ENCODE measurements at places on chromosomes 1 and 21.

DNA sequence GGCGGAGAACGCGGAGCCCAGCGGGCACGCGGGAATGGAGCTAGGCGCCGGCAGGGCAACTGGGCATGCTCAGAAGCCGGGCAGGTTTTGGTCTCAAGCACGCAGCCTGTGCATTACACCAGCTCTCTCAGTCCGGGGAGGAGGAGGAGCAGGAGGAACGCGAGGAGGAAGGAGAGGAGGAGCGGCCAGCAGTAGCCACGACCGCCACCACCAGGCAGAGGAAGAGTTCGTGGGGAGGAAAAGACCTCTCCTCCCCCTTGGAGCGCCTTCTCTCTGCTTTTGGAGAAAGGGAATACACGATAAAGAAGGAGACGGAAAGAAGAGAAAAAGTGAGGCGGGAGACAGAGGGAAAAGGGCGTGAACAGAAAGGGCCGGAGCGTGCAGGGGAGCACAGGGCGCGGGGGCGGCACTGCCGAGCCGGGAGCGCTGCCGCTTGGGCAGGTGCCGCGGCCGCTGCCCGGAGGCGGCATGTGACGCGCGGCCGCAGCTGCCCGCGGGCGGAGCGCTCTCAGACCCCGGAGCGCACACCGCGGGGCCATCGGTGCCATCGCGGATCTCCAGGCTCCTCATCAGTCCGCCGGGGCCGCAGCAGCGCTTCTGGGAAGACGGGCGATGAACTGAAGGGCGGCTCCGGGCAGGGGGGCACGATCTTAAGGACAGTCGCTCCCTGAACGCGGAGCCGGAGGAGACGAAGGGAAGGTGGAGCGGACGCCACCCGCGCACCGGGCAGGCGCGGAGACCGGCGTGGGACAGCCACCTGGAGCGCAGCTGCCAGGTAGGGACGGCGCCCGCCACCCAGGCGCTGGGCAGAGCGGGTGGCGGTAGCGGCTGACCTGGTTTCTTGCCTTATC lies at the start of gene CHRM3:
TSS of gene CHRM3 (plus strand) at position 116 of the 851 bp plus-strand sequence. CDS start 520,884 bp downstream, outside the sequence.
- DNase-seq, result peak; percentile 46

- peak; percentile 67 for DNase-seq
Measured at GRCh38 chr1:9166289-9167235, 37.7 kb upstream of the GPR157 start.

- DNase-seq, result peak; percentile 48
Measured at GRCh38 chr1:230982696-230983095, 3.8 kb downstream of the ARV1 start.

DNA sequence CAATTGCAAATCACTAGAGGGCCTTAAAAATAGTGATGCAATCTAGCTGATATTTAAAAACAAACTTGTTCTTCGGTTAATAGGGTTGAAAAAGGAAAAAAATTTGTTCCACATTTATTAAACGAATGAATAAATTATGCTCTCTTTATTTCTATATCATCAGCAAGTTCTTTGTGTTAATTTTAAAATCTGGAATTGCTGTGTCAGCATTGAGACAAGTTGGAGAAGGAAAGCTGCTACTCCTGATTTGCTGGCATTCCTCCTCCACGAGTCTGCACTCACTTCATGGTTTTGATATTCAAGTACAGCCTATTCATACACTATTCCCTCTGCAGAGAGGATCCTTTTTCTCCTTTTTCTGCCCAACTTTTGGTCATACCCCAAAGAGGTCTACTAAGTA lies 117.6 kb downstream of the MRPL39 start:
- no peak for DNase-seq

GRCh38 chr1:198364471-198364870 lies 176.0 kb downstream of the ATP6V1G3 start:
- DNase-seq, result no peak

GRCh38 chr1:2409745-2410144 lies 2.6 kb downstream of the PEX10 start:
- DNase-seq, result no peak

DNA sequence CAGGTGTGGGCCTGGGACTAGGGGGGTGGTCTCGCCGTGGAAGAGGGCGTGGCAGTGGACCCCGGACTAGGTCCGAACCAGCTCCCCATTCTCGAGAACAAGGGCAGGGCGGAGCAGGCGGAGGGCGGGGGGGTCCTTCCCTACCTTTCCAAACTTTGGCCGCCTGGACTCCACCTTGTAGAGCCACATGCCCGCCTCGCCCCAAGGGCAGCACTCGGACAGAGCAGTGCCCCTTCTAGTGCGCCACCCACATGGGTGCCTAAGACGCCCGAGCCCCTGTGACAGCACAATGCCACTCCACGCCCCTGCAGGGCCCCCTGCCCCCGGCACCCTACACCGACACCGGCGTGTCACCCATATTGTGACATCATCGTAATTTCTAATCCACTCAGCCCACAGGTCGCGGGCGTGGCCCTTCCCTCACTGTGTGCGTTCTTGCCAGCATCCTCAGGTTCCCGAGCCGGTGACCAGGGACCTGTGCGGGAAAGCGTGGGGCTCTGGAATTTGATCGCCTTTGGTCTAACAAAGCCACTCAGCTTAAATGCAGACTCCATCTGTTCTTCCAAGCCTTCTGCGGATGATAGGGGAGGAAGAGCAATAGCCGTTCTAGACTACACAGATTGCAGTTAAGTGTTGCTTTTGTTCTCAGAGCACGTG lies 553 bp upstream of the STMN1 start:
- no peak for DNase-seq

- DNase-seq, result no peak
Measured at GRCh38 chr1:86938855-86939254, 24.4 kb downstream of the HS2ST1 start.

DNA sequence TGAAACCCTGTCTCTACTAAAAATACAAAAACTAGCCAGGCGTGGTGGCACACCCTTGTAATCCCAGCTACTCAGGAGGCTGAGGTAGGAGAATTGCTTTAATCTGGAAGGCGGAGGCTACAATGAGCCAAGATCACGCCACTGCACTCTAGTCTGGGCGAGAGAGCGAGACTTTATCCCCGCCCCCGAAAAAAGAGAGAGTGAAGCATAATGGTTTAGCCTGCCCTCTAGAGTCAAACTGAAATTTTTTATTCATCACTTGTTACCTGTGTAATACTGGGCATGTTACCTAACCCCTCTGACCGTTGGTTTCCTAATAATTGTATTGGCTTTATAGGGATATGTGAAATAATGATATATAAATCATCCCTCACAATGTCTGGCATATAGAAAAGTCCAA lies 18.8 kb downstream of the GPR52 start:
- no peak for DNase-seq

DNA sequence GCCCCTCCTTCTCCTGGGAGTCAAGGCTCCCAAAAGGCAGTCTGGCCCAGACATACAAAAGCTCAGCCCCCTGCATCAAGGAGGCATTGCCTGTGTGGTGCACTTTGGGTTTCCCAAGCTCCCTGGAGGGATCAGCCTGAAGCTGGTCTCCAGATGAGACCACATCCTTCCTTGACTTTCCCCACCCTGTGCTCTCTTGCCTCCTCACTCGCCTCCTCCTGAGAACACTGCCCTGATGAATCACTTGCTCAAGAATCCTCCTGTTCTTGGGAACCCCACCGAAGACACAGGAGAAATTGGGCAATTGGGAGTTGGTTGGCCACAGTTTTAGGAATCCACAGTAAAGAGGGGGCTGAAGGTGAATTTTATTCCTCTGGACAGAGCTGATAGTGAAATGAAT lies 34.8 kb upstream of the LYST start:
- DNase-seq, result no peak

GRCh38 chr1:226652613-226653012 lies 86.5 kb downstream of the ITPKB start:
- no peak for DNase-seq

Measured in AG09309 (cell line).